ENCODE measurements at places on chromosomes 3 and 15.

- no peak for DNase-seq
These were observed 60.6 kb upstream of the PLCL2 start for GRCh38 chr3:16824081-16824696.

DNA sequence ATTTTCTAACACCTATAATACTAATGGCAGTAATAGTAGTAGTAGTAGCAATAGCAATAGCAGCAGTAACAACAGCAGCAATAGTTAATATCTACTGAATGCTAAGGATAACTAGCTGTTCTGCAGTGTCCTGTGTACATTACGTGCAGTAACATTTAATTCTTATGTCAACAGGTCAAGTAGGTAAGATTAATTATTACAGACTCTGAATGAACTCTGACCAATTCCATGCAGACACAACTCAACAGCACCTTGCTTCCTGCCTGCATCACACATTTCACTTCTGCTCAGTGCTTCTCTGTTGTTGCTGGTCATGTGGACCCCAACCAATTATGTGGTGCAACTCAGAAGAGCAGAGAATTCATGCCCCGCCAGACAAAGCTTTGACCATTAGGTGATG lies 39.9 kb upstream of the ARHGEF26 start:
- DNase-seq, result no peak

DNA sequence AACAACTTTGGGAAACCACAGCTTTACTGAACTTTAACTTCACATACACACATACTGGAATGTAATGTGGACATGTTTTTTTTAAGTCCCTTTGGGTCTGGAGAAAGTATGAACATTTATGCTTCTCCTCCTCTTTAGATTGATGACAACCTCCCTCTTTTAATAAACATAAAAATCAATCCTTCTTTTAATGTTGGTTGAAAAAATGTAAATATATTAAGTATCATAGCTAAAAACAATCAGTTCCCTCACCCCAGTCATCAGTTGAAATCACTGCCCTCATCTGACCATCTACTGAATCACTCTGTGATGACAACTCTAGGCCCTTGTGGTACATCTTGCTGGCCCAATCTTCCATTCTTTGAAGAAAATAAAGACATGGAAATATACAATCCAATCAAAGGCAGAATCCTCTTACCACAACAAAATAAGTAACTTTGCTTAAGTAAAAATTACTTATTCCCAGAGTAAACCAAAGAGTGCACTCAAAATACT lies 6.4 kb downstream of the AAGAB start:
- DNase-seq, result no peak

- no peak for DNase-seq
These were observed 394.2 kb upstream of the CBLB start for GRCh38 chr3:106263011-106263410.

- DNase-seq, result no peak
These were observed 35.9 kb upstream of the DUSP7 start for GRCh38 chr3:52092271-52092660.

GRCh38 chr15:60394689-60395097 lies 3.1 kb downstream of the ANXA2 start:
- no peak for DNase-seq

DNA sequence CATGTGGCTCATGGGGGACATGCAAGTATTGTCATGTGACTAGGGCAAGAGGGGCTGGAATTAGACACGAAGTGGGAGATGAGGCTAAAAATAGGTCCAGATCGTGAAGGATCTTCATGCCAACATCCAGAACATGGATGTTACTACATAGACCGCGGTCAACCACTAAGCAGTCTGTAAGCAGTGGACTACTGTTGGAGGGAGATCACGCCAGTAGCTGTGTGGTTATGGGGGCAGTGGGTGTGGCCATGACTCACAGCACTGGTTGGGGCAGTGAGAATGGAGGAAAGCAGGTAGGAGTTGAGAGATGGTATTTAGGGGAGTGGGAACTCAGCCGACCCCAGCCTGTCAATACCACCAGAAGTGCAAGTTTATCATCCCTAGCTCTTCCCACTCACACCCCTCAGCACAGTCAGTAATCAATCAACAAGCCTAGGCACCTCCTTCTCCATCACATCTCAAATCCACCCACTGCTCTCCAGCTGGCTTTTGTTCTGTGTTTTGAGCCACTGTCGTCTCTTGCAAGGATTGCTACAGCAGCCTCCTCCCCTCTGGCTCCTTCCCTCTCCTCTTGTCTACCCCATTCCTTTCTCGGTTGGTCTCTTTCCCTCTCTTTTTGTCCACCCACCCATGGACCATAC lies 107.2 kb upstream of the ABHD17C start:
- no peak for DNase-seq

- DNase-seq, result no peak
These were observed 844.7 kb downstream of the MCTP2 start for GRCh38 chr15:95075792-95076677.

GRCh38 chr3:132253262-132253878 lies 63.8 kb upstream of the ACP3 start:
- DNase-seq, result peak; percentile 53

DNA sequence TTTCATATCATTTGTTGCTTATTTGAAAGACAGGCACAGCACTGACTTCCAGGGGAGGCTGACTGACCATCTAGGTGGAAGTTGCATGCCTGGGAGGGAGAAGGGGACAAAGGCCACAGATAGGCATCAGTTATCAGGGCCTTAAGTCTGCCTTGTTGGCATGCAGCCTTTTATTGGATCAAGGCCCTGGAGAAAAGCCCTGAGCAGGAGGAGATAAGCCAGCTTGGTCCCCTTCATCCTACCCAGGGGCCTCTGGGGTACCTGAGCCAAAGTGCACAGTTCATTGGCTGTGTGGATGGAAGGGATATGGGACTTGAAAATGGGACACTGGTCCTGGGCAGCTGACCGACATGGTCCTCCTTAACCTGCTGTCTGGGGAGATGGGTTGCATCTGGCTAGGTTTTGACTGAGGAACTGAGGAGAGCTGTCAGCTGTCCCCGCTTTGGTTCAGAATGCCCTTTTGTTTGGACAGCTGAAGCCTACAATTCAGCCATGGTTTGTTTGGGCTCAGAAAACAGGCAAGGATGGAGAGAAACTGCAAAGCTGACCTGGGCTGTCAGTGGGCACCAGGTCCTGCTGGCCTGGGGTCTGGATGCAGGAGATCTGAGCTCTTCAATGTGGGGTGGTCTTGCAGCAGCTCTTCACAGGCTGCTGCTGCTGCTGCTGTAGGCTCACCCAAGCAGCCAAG lies 60.0 kb downstream of the FLNB start:
- DNase-seq, result no peak

DNA sequence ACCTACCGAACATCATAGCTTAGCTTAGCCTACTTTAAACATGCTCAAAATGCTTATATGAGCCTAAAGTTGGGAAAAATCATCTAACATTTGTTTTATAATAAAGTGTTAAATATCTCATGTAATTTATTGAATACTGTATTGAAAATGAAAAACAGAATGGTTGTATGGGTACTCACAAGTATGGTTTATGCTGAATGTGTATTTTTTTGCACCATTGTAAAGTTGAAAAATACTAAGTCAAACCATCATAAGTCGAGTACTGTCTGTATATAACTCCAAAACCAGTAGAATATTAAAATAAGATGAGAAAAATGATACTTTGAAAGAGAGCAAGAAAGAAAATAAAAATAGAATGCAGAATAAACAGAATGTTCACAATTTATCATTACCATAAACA lies 115.7 kb downstream of the ZNF280D start:
- DNase-seq, result no peak

- no peak for DNase-seq
These were observed 3.5 kb upstream of the CLRN1 start for GRCh38 chr3:150975992-150976368.

- no peak for DNase-seq
These were observed 40.0 kb upstream of the BHLHE40 start for GRCh38 chr3:4939276-4939675.

GRCh38 chr3:171809611-171809860 lies 747 bp downstream of the PLD1 start:
- DNase-seq, result no peak

DNA sequence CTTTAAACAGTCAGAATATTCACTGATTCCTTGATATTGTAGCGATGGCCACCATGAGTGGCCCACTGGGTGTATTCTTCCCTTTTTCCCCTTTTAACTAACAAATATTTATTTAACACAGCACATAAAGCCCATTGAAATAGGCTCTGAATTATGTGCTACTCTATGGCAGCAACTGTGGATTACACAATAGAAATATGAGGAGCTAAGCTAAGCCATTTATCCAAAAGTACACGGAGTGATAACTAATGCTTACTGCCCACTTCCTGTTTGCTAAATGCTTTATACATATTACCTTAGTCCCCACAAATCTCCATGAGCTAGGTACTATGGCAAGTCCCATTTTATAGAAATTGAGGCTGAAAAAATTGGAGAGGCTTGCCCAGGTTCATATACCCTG lies 17.9 kb downstream of the ILDR1 start:
- DNase-seq, result no peak

DNA sequence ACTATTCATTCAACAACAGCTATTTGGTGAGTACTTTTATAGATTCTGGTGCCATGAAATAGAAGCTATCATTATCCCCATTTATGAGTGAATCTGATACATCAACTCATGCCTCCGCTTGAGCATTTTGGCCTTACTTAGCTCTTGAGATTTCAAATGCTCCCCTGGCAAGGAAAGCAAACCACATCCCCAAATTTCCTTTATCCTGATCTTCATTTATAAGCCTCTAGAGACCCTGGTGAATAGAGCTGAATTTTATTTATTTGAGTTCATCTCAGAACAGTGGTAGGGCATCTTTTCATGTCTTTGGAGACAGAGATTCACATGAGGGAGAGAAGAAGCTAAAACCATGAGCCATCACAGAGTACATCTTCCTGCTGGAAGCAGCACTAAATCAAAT lies 317.2 kb downstream of the SLC9A9 start:
- DNase-seq, result no peak

GRCh38 chr3:53821631-53822121 lies 24.5 kb downstream of the CHDH start:
- no peak for DNase-seq

DNA sequence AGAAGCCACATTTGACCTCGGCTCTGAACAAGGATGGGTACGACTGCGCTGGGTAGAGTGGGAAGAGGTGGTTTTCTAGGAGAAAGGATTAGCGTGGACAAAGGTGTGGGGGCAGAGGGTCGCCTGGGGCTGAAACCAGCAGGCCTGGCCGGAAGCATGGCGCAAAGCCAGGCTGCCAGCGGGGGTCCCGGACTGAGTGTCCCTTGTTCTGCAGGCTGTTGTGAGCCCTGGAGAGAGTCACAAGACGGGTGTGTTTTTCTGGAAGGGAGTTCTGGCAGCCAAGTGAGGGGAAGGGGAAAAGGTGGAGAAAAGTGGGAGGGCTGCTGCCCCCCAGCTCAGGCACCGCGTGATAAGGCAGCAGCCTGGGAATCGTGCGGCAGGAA lies 98.5 kb upstream of the MEF2A start:
- DNase-seq, result no peak

DNA sequence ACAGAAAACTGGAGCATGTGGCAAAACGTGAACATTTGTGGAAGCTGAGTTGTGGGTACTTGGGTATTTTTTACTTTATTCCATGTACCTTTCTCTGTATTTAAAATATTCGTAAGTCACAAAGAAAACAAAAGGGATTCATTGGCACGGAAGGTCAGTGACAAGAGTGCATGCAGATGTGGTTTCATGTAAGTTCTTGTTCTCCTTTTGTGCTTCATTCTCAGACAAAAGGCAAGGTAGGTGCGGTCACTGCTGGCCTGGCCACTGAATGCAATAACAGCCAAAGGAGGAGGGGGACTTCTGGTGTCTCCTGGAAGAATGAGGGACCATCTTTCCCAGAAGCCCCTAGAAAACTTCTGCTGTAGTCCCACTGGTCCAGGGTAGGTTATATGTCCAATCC lies 200.0 kb upstream of the TOPAZ1 start:
- DNase-seq, result no peak

DNA sequence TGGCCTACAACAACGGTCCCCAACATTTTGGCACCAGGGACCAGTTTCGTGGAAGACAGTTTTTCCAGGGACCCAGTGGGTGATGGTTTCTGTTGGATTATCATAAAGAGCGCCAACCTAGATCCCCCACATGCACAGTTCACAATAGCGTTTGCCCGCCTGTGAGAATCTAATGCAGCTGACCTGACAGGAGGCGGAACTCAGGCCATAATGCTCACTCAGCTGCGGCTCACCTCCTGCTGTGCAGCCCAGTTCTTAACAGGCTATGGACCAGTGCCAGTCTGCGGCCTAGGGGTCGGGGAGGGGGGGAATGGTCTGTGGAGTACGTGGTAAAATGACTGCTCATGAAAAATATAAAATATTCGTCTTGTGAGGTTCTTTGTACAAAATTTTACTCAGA lies 518.5 kb upstream of the CADM2 start:
- no peak for DNase-seq

- no peak for DNase-seq
These were observed 3.9 kb downstream of the TOMM70 start for GRCh38 chr3:100396967-100397366.

GRCh38 chr3:38163841-38164642 lies 1.3 kb upstream of the OXSR1 start:
- DNase-seq, result no peak

DNA sequence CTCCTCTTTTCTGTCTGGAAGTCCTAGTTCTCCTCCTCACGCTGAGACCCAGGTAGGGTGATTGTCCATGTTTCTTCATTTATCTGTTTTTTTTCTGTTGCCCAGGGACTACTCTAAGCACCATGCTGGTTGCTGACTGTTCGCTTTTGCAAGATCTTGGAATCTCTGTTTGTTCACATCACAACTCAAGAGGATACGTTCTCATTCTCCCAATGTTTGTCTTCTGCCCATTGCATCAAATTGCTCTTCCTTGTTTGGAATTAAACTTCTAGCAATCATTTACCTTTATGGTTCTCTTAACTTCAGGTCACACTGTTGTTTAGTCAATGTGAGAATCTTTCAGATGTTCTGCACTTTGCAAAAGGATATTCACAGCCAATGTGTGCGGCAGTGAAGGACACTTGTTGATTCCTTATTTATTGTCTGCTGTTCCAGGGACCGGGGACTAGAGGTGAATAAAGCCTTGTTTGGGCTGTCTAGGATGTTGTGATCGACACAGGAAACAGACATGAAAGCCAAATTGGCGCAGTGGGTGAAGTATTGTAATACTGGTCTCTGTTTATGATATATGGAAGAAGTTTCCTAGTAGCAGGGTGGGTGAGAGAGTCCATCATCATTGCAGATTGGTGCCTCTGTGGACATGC lies 24.5 kb downstream of the LPP start:
- no peak for DNase-seq

DNA sequence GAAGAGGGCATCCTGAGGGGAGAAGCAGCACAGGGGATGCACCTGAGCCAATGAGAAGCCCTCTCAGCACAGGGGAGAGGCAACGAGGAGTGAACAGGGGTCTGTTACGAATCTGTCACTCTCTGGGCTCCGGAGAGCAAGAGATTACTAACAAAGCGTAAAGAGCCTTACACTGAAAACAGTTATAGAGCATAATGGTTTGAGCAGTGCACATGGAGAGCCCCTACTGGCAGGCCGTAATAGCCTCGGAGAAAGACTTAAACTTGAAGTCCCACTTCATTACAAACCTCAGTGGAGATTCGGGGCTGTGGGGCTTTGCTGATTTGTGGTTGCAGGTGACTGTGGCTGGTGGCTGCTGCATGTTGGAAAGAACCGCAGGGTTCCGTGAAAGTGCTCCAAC lies 271.5 kb upstream of the TMC3 start:
- no peak for DNase-seq

- no peak for DNase-seq
These were observed 5.0 kb downstream of the PTH1R start for GRCh38 chr3:46882377-46883053.

Data from AG08395 (cell line).